ENCODE measurements at places on chromosomes 2 and 18.
A peak's percentile ranks its signal among the peaks of the same experiment; 100 is the strongest.

GRCh38 chr2:239773228-239774141 lies 251.7 kb downstream of the NDUFA10 start:
- no peak for DNase-seq

DNA sequence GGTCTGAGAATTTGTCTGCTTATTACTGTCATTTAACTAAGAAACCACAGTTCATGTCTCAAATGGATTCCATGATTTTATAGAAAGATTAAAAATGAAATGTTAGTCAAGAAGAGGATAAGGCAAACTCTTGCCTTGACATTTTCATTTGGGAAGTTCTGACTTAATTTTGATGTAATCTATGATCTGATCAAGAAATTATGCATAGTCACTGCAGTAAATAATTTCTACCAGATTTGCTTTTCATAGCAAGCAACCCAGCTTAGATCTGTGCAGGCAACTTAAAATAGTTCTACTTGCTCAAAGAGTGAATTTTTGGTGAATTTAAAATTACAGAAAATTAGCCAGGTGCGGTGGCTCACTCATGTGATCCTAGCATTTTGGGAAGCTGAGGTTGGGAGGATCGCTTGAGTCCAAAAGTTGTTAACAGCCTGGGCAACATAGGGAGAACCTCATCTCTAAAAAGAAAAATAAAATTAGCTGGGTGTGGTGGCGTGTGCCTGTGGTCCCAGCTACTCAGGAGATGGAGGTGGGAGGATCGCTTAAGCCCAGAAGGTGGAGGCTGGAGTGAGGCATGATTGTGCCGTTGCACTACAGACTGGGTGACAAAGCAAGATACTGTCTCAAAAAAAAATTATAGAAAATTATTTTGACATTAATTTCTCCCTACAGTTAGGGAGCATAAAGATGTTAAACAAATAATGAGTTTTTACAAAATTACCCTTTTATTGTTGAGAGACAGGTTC lies 158.7 kb upstream of the MYO3B start:
- DNase-seq = no peak

DNA sequence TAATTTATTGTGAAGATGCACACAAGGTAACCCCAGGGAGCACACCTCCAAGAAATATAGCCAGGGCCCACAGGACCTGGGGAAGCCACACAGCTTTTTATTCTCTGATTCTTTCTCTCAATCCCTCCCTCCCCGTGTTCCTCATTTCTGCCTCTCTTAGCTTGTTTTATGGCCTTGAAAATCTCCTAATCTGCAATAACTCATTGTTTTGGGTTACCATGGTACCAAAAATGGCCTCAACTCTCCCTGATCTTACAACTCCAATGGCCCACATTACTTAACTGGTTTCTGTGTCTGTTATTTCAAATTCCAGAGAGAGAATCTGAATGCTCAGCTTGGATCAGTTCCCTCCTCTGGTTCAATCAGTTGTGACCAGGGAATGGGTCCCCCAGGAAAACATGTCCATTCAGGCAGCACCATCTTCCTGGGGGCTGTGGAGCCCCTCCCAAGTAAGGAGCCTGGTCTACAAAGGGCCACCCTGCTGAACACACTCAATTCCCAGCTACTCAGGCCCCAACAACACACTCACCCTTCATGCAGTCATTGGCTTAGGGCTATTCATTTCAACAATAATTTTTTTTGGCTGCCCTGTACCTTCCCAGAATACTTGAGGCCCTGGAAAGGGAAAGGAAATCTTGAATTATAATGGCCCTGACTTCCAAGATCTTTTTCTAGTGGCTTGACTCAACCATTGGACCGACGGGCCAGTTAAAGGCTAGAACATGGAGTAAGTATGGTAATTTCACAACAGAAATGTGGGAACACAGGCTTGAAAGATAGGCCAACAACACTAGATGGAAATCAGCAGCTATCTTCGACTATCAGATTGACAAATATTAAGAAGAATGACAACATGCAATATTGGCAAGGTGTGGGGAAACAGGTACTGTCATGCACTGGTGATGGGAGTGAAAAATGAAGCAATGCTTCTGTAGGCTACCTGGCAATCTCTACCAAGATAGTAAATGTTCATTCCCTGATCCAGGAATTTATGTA lies 41.6 kb upstream of the ST3GAL5 start:
- DNase-seq = no peak

GRCh38 chr2:235142601-235143000 lies 190.8 kb downstream of the SH3BP4 start:
- DNase-seq = no peak

DNA sequence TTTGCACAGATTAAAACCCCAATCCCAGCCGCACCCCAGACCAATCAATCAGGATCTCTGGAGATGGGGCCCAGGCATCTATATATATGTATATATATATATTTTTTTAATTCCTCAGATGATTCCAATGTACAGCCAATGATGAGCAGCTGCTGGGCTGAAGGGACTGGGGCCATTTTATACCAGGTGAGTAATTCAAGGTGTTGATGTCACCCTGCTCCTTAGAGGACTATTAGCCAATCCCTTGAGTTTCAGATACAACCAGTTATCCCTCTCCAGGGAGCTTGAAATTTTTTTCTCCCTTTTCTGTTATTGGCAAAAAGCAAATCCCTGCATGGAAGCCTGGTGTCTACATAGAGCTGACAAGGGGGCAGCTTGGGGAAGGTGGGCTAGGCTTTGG lies 59.8 kb downstream of the MCFD2 start:
- DNase-seq = peak; percentile 86

GRCh38 chr2:173993459-173993858 lies 28.3 kb upstream of the SP3 start:
- DNase-seq = no peak

DNA sequence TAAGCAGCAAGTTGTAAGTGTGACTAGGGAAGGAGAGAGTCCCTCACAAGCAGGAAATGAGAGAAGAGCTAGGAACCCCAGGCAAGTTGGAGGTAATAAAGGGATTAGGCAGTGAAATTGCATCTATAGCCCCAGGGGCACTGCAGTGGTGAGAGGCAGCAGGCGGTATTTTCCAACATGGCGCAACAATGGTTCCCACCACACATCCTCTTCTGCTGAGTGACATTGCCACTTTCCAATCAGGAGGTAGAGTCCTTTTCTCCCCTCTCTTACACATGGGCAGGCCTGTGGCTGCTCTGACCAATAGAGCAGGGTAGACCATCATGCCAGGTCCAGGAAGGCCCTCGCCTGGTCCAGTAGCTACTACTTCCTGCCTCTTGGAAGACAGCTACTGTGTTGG lies 86.6 kb downstream of the DNER start:
- no peak for DNase-seq

GRCh38 chr18:51290860-51291259 lies 93.4 kb upstream of the MEX3C start:
- DNase-seq = no peak

DNA sequence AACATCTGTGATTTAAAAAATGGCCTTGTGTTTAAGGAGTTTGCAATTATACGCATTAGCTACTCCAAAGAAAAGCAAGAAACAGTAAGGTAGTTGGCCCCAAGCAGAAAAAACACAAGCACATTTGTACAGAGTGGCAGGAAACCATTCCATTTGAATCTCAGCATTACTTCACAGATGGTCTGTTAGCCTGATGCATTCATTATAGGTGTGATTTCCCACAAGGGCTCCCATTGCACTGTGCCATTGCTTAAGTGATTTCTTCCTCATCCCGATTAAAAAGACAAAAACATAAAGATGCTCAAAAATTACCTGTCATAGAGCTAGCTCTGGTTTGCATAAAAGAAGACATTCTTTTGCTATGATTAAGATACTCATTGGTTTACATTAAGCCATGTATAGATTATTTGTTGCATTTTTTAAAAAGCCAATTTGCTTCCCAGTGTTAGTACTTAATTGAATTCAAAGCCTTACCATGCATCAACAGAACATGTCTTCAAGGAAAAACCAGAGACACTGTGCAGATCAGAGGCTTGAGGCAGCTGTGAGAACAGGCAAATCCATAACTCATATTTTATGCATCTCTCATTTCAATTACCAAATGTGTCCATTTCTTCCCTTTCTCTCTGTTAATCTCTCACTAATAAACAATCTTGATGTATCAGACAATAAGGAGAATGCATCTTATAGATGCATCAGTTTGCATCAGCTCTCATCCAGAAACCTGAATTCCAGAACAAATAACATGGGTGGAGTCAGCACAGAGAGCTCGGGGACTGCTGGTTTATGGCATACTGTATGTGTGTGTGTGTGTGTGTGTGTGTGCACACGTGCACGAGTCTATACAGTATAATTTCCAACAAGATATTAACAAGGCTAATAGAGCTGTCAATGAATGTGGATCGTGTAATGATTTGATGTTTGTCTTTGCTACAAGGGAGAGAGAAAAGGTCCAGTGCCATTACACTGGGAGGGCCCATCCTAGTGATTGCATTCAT lies 558.6 kb upstream of the HS6ST1 start:
- no peak for DNase-seq

DNA sequence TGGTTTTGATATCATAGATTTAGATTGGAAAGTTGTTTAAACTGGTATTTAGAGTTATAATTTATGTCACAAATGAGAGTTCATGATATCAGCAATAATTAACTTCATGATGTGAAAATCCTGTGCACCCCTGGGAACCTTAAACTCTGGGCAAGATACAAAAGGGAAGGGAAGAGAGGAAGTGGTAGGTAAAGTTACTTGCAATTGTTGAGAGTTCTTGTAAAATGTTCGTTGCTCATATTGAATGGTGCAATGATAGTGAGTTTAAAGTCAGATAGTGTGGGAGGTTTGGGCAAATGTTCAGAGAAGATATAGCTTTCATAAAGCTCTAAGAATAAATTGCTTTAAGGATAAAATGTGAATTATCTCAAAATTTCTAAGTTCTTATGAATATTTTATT lies 75.4 kb downstream of the SP110 start:
- no peak for DNase-seq

DNA sequence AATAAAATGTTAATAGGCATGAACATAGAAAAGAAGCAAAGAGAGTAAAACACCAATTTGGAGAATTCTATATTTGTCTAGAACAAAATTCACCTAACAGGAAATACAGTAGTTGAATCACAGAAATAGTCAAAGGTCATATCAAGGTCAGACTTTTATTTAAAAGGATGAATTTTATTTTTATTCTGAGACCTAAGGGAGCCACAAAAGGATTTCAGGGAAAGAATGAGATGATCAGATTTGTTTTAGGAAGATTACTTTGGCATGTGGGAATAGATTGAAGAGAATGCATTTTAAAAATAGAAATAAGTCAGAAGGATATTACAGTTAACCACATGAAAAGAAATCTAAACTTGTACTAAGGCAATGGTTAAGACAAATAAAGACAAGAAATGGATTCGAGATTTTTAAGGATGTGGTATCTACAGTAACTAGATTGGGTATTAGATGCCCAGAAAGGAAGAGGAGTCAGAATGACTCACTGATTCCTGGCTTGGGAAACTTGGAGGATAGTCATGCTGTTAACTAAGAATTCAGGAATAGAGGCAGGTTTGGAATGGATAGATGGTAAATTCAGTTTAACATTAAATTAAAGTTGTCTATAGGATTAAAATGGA lies 56.0 kb downstream of the METTL4 start:
- DNase-seq = peak; percentile 87

- no peak for DNase-seq
Measured at GRCh38 chr2:126891681-126892500, 6.8 kb upstream of the TEX51 start.

- DNase-seq = no peak
Measured at GRCh38 chr2:109726379-109727270, 67.5 kb upstream of the RGPD5 start.

DNA sequence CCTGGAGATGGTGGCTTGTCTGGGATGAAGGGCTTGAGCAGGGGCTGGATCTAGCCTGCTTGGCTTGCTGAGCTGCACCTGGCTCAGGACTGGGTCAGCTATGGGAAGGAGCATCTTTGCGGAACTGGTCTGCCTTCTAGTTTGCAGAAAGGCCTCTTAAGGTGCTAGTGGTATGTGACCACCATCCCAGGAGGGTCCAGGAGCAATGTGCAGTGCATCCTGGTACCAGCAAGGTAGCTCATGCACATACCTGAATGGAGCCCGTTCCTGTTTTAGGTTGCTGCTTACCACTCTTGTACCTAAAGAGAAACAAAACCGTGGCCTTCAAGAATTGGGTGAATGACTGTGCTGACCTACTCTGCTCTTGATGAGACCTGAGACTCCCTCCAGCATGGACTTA lies 118.6 kb upstream of the PELI1 start:
- no peak for DNase-seq

GRCh38 chr2:68800027-68800401 lies 65.4 kb downstream of the ARHGAP25 start:
- DNase-seq = peak; percentile 24

- no peak for DNase-seq
Measured at GRCh38 chr18:49619801-49620200, 57.9 kb downstream of the LIPG start.

GRCh38 chr2:20143263-20143662 lies 81.7 kb downstream of the SDC1 start:
- DNase-seq = no peak

GRCh38 chr18:78571831-78572347 lies 407.7 kb upstream of the SALL3 start:
- DNase-seq = no peak

Measured in RWPE1 (cell line).